CD4-positive, CD25-positive, alpha-beta regulatory T cell (primary cell): ENCODE measurements at places on chromosomes 1 and 21. TPM values are rescaled to one million over a fixed set of nuclear protein-coding genes. Genes with fewer than 3 reads are reported as not detected.

- DNase-seq, result no peak
These were observed 902 bp downstream of the AP4B1 start for GRCh38 chr1:113903501-113904292.

Gene SPRR2B
- polyA plus RNA-seq, result not detected

DNA sequence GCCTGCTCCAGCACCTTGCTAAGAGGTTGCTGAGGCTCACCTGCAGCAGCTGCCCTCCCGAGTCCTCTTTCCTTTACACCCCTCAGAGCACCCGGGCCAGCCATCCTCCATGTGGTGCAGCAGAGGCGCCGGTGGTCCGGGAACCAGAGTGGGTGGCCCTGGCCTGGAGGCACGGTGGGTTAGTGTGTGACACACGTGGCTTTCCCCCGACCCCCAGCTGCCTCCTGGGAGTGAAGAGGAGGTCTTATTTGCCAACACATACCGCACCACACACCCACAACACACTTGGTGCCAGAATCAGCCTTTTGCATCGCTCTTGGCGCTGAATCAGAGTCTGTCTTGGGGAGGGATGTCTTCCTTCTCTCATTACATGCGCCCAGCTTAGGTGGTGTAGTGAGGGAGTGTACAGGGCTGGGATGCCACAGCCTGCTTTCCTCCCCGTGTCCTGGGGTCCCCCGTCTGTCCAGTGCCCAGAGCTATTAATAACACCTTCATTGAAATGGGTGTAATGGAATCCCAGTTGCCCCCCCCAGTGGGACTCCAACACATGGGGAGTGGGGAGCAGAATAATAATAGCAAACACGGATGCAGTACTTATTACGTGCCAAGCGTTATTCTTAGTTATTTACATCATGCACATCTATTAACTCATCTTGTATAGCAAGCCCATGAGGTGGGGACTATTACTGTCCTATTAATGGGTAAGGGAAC lies 38.2 kb downstream of the MAPKAPK2 start:
- no peak for DNase-seq

Gene SLC9C2
- polyA plus RNA-seq, result not detected

Gene ITLN2
- polyA plus RNA-seq, result not detected

- DNase-seq, result no peak
These were observed 544.9 kb downstream of the KCNT2 start for GRCh38 chr1:196063294-196063693.

- DNase-seq, result no peak
These were observed 20.8 kb upstream of the ENSA start for GRCh38 chr1:150650193-150650592.

DNA sequence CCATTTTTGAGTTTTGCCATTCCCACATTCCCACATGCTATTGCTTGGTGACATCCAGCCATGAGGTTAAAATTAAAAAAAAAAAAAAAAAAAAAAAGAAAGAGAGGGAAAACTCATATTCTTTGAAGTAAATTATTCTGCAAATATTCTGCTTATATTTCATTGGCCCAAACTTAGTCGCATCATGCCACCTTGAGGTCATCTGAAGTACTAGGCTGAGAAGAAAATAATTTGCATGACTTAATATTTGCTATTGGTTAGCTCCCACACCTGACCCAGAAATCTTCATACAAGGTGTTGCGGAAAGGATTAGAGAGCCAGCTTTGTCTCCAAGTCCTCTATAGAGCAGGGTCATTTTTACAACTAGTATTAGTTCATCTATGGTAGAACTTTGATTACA lies 2206.0 kb downstream of the MRPL39 start:
- DNase-seq, result no peak

DNA sequence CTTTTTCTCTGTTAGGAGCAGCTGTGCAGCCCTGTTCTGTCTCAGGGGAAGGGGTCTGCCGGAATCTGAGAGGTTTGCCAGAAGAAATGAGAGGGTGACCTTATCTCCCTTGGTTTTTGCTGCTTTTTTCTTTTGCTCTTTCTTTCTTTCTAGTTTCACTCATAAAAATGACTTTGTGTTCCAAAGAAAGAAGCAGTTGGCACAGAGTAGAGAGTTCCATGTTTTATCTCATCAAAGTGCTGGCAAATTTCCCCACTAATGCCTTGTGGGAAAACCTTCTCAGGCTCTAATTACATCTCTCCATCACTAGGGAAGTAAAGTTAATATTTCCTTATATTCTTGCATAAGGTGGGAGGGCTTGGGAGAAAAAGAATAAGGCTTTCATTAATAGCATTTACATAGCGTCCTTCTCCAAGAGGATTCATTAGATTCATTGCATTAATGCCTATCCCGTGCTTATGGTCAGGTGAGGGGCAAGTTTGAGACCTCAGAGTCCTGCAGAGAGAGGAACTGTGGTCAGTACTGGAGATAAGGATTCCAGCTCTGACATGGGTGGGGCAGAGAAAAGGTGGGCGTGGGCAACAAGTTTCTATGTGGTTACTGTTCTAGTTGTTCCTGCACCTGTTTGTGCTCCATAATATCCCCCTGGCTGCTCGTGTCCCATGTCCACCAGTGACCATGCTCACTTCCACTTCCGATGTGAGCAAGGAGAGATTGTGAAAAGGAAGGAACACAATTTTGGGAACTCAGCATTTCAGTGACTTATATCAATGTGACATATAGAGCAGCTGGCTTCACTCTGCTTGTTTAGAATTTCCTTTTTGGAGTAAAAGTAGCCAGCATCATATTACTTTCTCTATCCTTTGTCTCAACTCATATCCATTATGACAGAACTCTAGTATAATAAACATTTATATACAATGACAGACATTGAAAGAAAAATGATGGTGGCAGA lies 79.5 kb downstream of the DISC1 start:
- no peak for DNase-seq

- DNase-seq, result no peak
These were observed 56.2 kb downstream of the KLHDC7A start for GRCh38 chr1:18536915-18537314.

Gene TEX38
- polyA plus RNA-seq, result not detected

Gene ANKRD65
- not detected for polyA plus RNA-seq

Gene RAB42
- polyA plus RNA-seq, result not detected

GRCh38 chr1:174999216-174999935 lies 371 bp upstream of the CACYBP start:
- peak; percentile 98 for DNase-seq

DNA sequence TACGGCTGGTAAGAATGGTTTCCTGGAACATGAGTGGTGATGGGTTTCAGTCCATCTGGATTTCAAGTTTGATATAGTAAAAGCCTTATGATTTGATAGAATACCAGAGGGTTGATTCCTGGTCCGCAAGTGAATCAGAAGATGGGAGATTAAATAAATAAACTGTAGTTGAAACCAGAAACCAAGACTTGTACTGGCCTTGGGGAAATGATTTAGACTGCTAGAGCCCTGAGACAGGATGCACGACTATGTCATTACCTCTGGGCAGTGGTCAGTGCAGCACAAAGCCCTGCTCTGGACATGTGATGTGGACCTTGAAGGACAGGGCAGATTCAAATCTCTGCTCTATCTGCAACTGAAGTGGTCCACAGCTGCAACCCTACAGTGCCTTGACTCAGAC lies 15.6 kb upstream of the FMOD start:
- DNase-seq, result no peak

Gene PLA2G2F
- polyA plus RNA-seq, result not detected

GRCh38 chr1:8941906-8942305 lies 3.8 kb upstream of the CA6 start:
- no peak for DNase-seq

GRCh38 chr21:39016740-39017315 lies 166.4 kb downstream of the PSMG1 start:
- DNase-seq, result no peak

- no peak for DNase-seq
These were observed 21.0 kb downstream of the RSPH1 start for GRCh38 chr21:42475036-42475435.

Gene CR1L
- polyA plus RNA-seq, result not detected

Gene UHMK1
- 60.9 TPM for polyA plus RNA-seq

Gene LCE2C
- polyA plus RNA-seq, result not detected

GRCh38 chr1:61426254-61426653 lies 298.7 kb downstream of the TM2D1 start:
- no peak for DNase-seq

GRCh38 chr1:119440721-119441307 lies 25.9 kb downstream of the HSD3B2 start:
- DNase-seq, result no peak

DNA sequence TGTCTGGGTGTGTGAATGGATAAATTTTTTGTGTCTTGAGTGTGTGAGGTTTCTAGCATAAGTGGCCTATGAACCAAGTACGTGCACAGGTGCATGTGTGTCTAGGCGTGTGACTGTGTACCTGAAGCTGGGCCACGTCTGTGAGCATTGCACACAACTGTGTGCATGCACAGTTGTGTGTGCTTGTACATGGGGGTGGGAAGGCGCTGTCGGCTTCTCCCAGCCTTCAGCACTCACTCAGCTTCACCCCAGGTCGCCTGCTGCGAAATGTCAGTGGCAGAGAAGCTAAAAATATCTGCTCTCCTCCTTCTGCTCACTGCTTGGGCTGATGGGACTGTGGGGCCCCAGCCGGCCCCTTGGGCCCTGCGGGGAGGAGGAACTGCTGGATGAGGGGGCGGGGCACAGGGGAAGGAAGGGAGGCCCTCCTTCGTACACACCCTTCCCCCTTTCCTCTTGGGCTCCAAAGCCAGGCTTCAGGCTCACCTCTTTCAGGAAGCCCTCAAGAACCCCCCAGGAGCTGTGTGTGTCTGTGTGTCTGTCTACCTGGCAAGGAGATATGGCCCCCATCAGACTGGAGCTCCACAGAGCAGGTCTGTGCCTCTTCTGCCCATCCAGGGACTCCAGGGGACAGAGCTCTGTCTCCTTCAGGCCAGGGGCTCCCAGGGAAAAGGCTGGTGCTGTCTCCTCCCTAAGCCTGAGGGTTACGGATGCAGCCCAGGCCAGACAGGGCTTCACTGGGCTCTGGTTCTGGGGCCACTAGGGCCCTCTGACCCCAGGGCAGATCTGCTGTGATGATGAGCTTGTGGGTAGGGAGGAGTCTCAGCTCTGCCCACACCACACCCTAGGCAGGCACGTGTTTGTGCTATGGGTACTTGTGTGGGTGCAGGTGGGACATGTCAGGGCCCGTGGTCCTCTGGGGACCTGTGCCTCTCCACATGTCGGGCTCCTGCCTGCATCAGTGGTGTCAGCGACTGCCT lies 35.6 kb upstream of the WASF2 start:
- peak; percentile 31 for DNase-seq

Gene ABCG1
- polyA plus RNA-seq, result 22.7 TPM

DNA sequence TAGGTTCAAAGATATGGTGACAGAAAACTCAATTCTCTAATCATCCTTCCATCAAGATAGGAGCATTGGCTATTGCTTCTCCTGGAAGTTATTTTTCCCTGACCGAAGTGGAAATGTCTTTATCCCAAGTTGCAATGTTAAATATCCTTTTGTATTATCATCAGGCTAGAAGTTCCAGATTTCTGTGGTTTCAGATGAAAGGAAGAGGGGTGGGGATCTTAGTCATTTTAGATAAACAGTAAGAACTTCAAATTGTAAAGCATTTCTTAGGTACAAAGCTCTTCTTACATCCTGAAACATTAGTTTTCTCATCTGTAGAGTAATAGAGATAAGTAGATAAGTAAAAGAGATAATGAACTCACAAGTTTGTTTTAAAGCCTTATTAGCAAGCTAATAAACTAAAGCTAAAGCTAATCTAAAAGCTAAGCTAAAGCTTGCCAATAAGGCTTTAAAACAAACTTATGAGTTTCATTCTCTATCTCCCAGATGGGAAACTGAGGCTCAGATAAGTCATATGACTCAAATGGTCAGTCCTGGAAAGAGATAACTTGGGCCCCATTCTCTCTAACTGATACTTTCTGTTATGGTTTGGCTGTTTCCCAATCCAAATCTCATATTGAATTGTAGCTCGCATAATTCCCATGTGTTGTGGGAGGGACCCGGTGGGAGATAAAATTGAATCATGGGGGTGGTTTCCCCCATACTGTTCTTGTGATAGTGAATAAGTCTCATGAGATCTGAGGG lies 99.2 kb upstream of the KCNK2 start:
- no peak for DNase-seq

- DNase-seq, result no peak
These were observed 41.8 kb downstream of the XCL1 start for GRCh38 chr1:168617974-168618750.

GRCh38 chr1:202112859-202113689 lies 9.6 kb upstream of the GPR37L1 start:
- DNase-seq, result no peak

- no peak for DNase-seq
These were observed 5.1 kb upstream of the MTFR1L start for GRCh38 chr1:25814549-25815087.
